NCI-H510A treated with DMSO at 0.1 percent for 48 hours (cell line): ENCODE measurements at places on chromosomes 5 and 9.

DNA sequence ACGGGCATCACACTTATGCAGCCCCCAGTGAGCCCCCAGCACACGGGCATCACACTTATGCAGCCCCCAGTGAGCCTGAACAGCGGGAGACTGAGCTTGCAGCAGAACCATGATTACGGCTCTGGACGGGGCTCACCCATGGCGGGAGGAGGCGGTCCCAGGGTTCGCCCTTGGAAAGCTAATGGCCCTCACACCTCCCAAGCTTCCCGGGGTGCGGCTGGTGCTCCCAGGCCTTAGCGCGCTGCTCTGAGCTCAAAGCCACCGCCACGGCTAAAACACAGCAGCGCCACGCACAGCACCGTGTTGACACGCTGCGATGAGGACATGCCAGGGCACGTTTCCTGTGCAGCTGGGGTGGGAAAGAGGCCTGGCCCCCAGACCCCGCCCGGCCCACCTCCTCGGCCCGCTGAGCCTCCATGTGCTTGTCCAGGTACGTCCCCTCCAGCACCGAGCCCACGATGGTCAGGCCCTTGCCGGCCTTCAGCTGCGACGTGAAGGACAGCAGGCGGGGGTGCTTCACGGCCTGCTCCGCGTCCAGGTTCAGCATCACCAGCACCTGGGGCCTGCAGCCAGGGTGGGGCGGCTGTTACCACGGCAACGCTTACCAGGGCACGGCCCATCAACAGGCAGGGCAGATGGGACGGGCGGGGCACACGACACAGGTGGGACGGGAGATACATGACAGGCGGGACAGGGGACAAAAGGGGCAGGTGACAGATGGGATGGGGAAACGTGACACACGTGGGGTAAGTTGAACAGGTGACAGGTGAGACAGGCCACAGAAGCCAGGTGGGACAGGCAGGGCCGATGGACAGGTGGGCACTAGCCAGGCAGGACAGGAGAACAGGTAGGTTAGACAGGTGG lies 38.4 kb downstream of the SLC12A7 start:
- no peak for DNase-seq

- no peak for DNase-seq
Measured at GRCh38 chr9:129629251-129629820, 3.4 kb downstream of the NTMT1 start.

DNA sequence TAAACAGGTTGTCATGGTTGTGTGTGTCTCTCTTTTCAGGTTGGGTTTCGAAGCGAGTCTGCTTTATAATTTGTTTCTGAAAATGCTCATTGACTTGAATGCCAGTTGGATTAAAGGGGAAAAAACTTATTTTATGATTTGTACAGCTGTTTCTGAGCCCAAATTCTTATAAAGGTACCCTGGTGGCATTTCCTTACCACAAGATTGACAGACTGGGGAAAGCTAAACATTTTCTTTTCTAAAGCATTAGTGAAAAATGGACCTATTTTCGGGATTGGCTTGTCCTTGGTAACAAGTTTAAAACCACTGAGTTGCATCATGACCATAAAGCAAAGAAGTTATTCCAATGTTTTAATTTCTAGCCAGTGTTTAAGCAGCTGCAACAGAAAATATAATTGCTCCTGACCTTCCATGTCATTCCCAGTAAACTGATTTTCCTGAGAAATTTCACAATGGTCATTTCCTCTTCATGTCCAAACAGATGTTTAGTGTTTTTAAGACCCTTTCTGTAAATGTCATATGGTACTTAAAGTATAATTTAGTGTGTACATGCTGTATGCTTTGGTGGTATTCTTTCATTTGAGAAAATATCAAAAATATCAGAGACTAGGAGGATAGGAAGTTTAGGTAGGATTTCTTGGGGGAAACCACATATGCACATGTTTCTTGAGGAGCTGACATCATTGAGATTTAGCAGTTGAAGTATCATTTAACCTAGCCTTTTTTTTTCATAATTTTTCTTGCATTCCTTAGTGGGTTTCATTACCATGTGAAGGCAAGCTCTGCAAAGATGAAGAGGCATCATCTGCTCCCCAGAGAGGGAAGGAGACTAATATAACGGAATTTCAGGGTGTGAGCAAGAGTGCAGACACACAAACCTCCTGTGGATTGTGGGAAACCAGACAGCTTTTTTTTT lies 667.1 kb upstream of the RGMB start:
- DNase-seq = no peak

DNA sequence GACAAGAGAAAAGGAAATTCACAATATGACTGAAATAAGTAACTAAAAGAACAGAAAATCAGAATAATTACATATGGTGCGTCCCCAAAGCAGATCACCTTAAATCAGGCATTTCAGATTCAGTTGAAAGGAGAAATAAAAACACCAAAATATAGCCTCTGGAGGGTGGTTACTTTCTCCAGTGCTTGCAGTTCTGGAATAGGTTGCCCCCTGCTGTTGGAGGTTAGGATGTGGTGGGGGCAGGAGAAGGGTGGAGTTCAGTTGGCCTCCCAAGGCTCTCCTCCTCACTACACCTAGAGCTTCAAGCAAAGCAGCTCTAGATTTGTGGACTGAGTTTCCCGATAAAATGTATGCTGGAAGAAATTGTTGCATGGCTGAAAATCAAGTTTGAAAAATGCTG lies 338.2 kb upstream of the TLE4 start:
- no peak for DNase-seq

- no peak for DNase-seq
Measured at GRCh38 chr5:44187973-44188372, 201.2 kb downstream of the FGF10 start.

DNA sequence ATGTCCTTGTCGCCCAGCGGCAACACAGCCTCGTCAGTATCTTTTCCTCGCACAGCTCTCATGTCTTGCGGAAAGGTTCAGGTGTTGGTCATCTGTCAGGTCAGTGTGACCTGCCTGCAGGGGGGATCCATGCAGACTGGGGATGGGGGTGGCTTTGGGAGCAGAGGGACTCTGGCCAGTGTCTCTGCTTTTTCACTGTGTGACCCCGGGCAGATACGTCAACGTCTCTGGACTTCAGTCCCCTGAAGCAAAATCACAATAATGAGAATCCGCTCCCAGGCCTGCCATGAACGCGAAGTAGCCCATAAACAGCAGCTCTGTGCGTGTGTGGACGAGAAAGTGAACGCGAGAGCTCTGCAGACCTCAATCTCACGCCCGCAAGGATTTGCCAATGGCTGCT lies 75.7 kb upstream of the FCN1 start:
- no peak for DNase-seq

GRCh38 chr9:99253772-99254431 lies 31.8 kb downstream of the SEC61B start:
- no peak for DNase-seq

GRCh38 chr5:179348843-179349242 lies 3.6 kb upstream of the ADAMTS2 start:
- no peak for DNase-seq

GRCh38 chr5:147860641-147861025 lies 17.9 kb upstream of the SCGB3A2 start:
- no peak for DNase-seq

DNA sequence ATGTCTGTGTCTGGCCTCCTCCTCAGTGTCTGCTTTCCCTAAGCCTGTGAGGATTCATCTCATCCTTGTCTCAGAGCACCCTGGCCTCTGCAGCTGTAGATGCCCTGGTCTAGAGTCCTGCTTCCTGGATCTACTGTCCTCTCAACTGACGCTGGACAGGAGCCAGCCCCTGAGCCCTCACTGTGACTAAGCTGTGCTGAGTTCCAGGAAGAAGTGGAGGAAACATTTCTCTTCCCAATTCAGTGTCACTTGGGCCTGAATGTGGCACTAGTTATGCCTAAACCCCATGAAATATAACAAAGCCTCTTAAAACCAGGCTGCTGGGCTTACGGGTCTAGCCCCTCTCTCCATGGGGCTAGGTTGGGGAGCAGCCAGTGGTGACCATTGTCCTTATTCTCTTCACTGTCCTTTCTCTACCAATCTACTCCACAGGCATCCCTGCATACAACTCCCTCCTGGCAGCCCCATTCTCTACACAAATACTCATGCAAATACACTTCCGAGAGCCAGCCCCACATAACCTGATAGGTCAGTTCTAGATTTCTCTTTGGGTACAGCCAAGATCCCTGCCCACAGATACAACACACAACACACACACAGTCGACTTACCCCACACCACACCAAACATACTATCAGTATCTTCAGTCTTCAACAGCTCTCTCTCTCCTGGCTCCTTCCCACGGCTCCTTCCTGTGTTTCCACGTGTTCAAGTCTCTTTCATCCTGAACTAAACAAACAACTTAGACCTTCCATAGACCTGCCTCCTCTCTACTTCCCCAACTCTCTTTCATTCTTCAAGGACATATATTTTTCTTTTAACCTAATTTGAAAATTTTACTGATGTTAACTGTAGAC lies 220.8 kb downstream of the SNX18 start:
- DNase-seq = no peak

DNA sequence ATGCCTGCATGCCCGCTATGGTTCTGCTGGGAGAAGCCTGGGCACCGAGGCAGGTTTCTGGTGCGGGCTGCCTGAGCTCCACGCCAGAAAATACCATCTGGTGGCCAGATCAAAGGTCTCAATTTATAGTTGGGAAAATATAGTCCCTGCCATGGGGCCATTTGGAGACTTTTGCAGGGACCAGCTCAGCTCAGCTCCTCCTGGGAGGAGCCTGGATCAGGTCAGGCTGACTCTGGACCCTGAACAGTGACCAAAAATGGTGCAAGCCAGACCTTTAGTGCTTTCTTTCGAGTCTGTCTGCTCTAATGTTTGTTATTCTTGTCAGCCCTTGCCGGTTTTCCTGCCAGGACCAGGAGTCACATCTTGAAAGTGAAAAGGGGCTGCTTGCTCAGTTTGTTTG lies 31.8 kb downstream of the HMCN2 start:
- DNase-seq = no peak

DNA sequence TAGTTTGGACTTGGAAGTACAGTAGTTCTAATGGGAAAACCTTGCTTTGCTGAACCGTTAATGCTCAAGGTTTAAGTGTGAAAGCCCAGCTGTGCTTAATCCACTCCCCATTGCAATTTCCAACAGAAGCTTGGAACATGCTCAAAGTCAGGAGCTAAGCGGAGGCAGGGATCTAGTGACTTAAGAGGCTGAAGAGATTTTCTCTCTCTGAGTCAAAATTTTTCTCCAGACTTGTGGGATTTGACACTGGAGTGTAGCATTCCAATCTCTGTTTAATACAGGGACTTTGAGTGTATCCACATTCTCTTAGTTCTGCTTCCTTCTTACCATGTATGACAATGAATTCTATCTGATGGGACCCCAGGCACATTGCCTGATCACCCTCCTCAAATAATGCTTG lies 471.8 kb downstream of the KIF4B start:
- DNase-seq = no peak

- no peak for DNase-seq
Measured at GRCh38 chr5:79931866-79932265, 59.2 kb downstream of the MTX3 start.

DNA sequence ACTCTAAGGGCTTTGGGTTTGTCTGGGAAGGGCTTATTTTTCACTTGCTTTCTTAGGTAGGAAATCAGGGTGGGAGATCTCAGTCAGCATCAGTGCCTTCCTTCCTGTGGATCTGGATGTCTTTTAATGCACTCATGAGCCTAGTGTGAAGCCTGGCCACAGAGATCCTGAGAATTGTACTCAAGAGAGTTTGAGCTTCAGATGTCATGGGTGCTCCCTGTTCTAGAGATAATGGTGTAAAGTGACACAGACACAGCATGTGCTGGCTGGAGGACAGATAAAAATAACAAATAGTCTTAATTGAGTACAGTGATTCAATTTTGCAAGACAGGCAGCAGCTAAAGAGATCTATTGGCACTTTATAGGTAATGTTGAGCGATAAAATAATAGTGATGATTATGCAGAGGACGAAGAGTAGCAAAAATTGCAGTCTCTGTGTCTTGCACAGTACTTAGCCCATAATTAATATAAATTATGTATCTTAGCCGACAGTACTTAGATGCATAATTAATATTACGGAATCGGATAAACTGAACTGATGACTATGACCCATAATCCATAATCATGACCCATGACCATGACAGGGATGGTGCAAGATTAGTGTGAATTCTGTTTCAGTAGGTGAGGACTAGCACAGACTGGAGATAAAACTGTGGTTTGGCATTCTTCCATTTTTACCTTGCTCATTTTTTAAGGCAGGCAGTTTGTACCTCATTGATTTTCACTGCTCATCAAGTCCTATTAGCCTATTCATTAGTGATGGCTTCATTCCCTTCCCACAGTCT lies 408.7 kb upstream of the PIK3R1 start:
- no peak for DNase-seq

DNA sequence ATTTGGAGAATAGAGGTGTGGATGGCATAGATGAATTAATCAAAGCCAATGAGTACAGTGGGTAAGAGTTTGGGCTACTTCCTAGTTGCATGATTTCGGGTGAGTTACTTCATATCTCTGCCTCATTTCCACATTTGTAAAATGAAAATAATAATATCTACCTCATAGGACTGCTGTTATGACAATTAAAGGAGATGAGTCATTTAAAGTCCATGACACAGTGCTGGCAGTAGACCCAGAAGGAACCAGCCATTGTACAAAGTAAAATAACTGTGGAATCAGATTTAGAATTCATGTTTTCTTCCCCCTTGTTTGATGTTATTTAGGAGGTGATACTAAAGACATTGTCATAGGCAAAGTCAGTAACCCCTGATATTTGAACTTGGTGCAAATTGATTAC lies 139.5 kb upstream of the SLC27A6 start:
- DNase-seq = no peak

DNA sequence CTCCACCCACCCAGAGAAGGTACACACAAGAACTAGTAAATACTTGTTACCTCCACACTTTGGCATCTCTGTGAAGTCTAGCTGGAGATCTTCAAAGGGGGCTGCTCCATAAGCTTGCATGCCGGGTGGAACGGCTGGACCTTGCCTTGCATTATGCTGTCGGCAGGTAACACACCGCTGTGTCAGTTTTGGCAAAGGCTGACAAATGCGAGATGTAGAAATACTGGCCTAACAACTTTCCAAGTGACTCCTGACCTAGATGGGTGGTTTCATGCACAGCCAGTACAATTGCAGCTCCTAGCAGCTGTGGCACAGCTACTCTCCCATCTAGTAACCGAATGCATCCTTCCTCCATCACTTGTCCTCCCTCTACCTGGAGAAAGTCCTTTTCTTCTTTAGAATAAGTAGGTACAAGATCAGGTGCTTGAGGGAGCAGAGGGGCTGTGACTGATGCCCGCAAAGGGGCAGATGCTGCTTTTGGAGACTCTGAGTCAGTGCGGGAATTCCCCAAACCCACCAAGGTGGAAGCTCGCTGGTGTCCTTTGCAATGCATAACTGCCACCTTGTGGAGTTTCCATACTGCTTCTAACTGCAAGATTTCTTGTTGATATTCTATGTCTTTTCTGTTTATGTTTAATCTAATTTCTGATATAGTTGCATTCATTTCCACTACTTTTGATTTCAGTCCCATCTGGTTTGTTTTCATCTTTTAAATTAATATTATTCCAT lies 78.4 kb downstream of the TMEM161B start:
- peak; percentile 15 for DNase-seq

DNA sequence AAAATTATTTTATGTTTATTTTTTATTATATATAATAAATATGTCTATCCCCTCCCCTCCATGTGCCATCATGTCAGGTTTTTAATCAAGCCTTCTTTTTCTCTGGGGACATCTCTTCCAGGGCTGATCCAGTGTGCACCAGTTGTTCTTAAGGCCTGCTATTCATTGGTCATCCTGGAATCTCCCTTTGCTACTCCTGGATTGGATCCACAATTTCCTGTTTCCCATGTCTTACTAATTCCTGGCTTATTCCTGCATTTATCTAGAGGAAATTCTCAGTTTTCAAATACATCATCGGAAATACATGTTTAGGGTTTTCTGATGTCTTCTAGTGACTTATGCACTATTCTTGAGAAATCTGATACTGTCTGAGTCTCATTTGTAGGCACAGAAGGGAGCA lies 56.8 kb downstream of the ANGPTL2 start:
- no peak for DNase-seq
